Activated gamma-delta T cell treated with anti-CD3 and anti-CD28 coated beads, Interleukin-2, amount 50 U/mL, for 16 hours (primary cell): ENCODE measurements at places on chromosomes 6 and 20.

DNA sequence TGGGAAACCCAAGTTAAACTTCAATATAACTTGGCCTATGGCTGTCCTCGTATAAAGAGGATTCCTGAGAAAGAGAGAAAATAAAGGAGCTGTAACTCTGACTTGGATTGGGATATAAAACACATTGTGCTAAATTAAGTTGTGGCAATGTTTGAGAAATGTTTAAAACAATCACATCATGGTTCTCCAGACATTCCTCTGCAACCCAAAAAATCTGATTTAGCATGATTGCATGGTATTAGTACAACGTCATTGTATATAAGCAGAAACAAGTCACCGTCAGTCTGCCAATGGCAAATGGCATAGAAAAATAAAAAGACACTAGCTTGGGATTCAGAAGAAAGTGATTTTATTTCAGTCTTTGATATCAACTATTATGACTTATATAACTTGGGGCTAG, 140.2 kb upstream of the FAM83B start:
- no peak for DNase-seq

DNA sequence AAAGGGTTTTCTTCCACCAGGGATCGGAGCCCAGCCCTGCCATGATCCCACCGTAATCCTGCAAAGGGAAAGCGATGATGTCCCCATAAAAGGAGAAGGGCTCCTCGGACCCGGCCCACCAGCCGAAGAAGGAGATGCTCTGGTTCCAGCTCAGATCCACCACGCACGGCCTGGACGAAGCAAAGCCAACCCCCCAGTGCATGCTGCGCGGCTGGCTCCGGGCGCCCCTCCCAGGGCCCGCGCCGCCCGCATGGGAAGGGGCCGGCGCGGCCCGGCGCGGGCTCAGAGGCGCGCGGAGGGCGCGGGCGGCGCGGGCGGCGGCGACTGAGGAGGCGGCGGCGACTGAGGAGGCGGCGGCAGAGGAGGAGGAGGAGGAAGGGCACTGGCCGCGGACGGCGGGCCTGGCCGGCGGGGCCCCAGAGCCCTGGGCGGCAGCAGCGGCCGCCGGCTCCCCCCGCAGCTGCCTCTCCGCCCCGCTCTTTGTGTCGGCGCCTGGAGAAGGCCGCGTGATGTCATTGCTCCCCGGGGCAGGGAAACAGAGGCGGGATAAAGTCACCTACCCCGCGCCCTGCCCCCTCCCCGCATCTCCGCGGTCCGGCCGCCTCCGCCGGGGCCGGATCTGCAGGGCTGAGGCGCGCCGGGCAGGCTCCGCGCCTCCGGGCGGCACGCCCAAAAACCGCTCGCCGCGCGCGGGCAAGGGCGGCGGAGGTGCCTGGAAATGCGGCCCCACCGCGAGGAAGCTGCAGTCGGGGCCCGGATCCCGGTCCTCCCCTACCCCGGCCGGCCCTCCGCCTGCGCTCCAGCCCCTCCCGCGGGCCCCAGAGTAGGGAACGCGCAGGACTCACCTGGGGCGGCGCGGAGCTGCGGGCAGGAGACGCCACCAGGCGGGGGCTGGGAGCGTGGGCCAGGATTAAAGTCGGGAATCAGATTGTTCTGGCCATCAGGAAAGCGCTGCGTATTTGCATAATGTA, at the start of gene FAXC:
Gene FAXC, minus strand, starts transcription at position 504 of the 971 bp plus-strand sequence. Its CDS starts 302 bp downstream, at position 202.
- no peak for DNase-seq

GRCh38 chr20:57076152-57076652, 190.2 kb downstream of the BMP7 start:
- no peak for DNase-seq

DNA sequence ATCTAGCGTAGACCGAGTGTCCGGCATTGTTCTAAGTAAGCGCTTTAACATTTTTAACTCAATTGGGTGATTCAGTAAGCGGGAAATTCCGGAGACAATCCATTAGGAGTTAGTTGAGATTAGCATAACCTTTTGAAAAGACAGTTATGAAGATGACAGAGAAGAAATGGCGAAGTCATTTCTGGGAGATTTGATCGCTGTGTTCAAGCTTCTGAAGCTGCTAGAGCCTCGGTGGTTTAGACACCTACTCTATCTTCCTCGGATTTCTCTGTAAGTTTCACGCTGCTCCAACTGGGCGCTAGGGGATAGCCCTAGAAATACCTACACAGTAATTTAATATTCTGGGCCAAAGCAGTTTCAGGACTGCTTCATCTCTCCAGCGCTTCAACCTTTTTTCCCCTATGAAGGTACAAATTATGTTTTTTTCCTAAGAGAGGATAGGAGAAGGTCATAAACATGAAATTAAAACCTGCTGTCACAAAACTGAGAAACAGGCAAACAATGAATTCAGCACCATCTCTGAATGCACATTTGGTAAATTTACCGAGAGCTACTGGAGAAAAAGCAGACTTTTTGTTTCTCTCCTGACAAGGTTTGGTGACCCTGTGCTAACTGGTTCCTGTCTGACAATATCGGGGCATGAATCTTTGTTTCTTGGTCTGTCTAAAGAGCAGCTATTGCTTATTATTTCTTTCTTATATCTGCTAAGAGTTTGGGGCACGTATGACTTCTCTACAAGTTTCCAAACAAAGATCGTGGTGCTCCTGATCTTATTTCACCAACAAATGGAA, 22.4 kb downstream of the ZNF311 start:
- DNase-seq = no peak
